Vagina (tissue), 2 donors: ENCODE measurements at places on chromosomes 1 and 21. TPM values are rescaled to one million over a fixed set of nuclear protein-coding genes. Genes with fewer than 3 reads are reported as not detected.
A peak's percentile ranks its signal among the peaks of the same experiment; 100 is the strongest.

GRCh38 chr1:184980726-184981125 lies 6.4 kb upstream of the NIBAN1 start:
- no peak for DNase-seq

DNA sequence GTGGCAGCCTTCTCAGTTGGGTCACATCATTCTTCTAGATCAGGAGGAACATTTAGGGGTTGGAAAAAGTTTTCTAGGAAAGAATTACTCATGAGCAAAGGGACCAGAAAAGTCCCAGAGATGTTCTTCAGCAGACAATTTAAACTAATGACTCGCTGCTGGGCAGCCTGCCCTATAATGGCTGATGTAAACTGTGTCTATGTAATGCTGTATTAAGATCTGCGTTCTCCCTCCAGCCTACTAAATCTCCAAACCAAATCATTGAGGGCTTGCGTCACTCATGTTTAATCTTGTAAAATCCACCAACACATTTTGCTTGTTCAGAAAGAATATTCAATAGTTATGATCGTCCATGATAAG lies 92.1 kb downstream of the LRRC8C start:
- no peak for DNase-seq

DNA sequence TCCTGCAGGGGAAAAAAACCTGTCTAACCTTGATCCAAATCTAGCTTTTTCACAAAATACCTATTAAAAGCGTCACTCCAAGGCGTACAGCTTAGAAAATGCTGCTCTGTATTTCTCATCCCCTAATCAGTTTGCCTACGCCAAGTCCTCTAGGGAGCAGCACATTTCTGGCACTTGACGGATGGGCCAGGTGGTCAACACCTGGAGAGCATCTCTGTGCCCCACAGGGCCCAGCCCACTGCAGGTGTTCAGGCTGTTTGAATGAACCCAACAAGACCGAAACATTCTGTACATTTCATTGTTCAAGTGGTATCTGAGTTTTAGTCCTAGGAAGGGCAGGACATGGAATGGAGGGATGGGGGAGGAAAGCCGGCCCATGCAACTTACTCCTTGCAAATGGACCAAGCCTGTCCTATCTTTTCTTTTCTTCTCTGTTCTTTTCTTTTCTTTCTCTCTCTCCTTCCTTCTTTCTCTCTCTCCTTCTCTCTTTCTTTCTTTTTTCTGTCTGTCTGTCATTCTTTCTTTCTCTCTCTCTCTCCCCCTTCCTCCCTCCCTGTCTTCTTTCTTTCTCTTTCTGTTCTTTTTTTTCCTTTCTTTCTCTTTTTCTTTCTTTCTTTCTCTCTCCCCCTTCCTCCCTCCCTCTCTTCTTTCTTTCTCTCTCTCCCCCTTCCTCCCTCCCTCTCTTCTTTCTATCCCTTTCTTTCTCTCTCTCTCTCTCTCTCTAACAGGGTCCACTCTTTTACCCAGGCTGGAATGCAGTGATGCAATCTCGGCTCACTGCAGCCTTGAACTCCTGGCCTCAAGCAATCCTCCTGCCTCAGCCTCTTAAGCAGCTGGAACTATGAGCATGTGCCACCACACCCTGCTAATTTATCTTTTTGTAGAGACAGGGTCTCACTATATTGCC lies 29.1 kb downstream of the IGFN1 start:
- peak; percentile 42 for DNase-seq

Gene SIM2
- not detected for total RNA-seq

DNA sequence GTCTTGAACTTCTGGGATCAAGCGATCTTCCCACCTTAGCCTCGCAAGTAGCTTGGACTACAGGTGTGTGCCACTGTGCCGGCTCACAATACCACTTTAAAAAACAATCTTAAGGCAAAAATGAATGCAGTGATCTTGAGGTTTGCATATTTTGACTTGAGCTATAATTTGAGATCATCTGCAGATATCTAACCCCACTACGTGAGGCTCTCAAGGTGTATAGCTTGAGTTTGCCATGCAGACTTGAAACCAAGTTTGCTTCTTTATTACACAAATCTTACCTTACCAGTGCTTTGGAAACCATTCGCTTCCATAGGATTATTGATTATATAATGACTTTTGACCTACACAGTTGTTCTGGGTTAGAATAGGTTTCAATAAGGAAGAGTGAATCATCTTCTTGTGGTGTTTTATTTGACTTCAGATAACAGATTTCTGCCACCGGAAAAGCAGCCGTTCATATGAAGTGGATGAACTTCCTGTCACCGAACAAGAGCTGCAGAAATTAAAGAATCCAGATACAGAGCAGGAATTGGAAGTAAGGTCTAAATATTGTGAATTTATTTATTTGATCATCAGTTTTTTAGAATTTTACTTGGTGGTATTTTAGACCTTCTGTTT lies 155.1 kb downstream of the VPS13D start:
- no peak for DNase-seq

- no peak for DNase-seq
Measured at GRCh38 chr1:104440011-104440410, 690.3 kb downstream of the AMY1C start.

DNA sequence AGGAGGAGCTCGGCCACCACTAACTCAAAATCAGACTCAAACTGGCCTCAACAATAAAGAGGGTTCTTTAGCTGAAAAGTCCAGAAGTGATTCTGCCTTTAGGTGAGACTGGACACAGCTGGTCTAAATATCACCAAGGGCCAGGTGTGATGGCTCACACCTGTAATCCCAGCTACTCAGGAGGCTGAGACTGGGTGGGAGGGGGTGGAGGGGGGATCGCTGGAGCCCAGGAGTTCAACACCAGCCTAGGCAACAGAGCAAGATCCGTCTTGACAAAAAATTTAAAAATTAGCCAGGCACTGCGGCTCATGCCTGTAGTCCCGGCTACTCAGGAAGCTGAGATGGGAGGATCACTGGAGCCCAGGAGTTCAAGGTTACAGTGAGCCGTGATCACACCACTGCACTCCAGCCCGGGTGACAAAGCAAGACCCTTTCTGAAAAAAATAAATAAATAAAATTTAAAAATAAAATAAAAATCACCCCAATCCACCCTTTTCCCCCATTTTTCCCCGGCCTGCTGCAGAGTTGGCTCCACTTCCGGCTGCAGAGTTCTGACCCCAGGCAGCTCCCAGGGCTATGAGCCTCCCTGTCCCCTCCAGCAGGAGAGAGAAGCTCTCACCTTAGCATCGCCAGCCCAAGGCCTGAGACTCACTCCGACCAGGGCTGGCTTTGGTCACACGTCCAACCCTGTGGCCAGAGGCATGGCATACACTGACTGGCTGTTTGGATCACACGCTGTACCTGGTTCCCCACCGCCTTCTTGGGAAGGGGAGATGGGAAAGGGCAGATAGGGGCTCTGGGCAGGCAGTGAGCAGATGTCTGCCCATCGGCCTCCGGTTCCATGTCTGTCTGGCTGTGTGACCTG lies 87.3 kb upstream of the IFFO2 start:
- DNase-seq, result no peak

DNA sequence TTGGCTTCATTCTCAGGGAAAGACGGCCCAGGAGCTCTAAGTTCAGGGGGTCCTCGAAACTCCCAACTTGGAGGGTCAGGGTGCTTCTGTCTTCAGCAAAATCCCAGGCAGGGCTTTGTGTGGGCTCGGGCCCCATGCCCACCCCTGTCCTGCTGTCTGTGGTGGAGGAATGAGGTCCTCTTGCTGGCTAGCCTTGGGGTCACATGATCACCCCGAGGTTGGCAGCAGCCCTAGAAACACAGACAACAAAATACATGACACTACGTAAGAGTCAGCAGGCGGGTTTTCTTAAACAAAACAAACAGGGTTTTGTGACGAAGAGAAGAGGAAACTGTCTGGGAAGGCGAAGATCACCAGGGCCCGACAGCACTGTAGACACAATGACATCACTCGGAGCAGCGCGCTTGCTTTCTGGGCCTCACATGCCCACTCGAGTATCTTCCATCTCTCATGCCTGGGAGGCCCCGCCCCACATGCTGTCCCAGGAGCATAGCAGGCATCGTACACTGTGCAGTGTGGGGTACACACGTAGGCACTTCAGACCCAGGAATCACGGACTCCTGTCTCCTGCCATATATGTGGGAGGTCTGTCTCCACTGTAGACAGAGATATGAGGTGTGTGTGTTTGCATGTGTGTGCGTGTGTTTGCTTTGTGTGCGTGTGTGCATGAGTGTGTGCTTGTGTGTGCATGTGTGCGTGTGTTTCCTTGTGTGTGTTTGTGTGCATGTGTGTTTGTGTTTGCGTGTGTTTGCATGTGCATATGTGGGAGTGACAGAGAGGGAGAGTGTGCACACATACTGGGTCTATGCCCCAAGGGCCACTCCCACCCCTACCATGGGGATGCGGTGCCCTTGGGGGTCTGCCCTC lies 94.7 kb downstream of the SIK1 start:
- DNase-seq, result no peak

DNA sequence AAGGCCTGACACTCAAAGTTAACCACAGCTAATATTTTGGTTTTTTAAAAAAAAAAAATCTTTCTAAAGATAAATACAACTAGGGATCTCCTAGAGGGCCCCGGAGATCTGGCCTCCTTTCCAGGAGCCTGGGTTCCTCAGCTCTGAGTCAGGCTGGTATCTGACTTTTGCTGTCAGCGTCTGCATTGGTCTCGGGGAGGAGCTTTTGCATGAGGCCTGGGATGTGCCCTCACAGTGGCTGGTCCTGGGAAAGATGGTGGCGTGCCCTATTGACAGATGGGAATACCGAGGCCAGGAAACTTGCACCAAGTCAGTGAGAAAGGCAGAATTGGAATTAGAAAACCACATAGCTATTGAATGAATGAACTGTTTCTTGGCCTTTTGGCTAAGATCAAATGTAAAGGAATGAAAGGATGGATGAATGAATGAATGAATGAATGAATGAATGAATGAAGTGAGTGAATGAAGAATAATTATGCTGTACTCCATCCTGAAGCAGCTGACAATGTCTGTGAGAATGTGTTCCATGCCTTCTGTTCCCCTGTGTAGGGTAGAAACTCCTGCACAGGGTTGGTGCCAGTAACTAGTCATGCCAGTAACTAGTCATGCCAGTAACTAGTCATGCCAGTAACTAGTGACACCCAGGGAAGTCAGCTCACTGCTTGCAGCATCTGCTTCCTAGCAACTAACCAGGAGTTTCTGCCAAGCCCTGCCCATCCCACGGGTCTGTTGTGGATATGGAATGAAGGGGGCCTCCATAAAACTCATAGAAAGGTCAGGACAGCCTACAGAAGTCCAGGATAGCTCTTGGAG lies 242.5 kb upstream of the VAMP3 start:
- DNase-seq, result no peak

Gene CHIT1
- not detected for total RNA-seq

DNA sequence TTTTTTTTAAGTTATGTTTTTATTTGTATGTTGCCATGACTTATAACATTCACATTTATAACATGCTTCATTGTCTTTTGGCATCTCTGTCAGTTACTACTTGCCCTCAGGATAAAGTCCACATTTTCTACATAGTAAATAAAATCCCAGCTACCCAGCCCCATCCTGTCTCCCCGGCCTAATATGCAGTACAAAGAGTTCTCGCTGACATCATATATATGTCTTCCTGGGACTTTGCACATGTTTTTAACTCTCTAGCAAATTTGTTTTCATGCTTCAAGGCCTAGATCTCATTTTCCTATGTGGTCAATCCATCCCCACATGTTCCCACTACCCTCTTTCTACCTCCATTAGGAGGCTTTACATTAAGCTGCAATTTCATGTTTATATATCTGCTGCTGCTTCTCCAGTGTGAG lies 33.0 kb upstream of the IVNS1ABP start:
- no peak for DNase-seq

Gene SFN
- total RNA-seq, result 406 TPM

DNA sequence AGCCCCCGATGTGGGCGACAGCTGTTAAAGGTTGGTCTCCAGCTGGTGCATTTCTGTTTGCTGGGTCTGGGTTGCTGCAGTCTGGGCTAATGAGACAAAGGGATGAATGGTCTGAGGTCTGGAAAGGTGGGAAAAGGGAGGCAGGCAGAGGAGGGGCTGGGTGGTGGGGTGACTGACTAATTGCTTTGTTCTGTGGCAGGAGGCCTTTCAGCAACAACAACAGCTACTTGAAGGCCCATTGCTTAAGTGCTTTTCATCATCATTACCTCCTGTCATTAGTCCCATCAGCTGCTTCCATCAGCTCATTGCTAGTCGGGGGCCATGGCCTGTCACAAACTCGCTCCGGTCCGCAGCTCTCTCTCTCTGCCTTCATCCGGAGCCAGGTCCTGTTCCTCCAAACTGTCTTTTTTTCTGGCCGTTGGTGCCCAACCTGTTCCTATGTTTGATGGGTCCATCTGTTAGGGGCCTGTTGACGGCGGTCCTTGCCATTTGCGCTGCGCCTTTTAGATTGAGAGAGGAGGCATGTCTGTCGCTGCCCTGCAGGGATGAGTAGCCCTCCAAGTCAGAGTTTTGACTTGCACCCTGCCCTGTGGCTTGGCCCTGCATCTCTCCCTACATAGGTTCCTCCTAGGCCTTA lies 105.6 kb upstream of the PLXNA2 start:
- no peak for DNase-seq

DNA sequence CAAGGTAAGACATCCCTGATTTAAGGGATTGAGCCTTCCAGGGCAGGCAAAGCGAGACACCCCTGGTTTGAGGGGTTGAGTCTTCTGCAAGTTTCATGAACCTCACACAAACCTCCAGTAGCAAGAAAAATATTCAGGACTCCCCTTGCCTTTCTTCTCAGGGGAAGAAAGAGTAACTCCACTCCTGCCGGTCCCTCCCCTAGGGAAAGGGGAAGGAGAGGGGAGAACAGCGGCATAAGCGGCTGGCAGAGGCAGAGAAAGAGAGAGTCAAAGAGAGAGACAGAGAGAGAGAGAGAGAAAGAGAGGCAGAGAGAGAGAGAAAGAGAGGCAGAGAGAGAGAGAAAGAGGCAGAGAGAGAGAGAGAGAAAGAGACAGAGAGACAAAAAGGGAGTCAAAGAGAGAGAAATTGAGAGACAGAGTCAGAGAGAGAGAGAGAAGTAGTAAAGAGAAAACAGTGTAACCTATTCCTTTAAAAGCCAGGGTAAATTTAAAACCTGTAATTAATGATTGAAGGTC lies 29.5 kb upstream of the CBR3 start:
- no peak for DNase-seq

DNA sequence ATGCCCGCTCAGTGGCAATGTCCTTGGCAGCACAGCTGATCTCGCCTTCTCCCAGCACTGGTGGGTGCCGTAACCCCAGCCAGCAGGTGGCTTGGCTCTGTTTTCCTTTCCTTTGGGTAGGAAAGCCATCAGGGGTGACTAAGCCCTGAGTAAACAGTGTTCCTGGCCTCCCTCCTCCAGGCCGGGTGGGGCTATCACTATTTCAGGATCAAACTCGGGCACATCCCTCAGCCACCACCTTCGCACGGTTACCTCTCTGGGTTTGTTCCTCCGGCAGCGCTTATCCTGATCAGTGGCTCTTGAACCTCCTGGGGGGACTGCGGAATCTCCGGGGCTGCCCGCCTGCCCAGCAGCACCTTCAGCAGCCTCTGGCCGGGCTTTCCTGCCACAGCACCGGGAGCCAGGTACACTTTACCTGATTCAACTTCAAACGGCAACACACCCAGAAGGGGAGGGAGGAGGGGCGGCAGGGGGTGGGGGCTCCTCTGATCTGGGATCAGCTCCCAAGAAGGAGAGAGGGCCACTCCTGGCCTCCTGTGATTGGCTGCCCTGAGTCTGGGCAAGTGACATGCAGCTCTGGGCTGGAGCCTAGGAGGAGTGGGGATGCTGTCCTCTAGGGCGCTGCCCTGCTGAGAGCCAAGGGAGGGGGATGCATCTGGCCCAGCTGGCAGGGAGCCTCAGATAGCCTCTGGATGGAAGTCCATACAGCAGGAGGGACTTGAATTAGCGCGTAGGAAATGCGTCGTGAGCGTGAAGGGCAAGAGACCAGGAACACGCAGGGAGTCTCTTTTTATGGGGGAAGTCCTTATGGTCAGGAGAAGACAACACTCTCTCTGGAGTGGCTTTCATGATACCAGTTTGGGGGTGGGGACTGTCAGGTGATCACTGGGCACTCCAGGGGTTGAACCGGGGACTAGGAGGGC lies at the start of gene ASCL5:
TSS of gene ASCL5 (minus strand) at position 353 of the 923 bp plus-strand sequence. CDS start 11,812 bp downstream, outside the sequence.
- DNase-seq, result no peak
